D721Med (cell line): ENCODE measurements at places on chromosomes 11 and 22.

DNA sequence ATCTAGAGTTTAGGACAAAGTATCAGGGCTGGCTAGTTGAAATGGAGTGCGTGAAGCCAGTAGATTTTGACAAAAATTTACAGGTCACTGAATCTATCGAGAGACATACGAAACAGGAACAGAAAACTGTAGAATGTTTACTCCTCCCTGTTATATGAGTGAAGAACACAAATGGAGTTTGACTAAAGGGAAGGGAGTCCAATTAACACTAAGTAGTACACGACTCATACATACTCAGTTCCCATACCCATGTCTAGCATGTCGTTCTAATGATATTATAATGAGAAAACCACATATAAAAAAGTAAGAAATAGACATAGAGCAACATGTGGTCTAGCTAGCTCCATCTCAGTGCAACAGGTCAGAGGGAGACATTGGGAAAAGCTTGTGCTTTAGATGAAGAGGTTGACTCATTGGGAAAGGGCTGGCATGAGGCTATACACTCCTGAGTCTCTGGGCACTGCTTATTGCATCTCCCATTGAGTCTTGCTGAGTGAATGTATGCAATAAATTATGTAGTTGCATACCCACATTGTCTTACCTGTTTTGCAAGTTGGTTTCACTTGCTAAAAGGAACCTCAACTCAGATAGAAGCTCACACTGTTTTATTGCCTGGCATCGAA lies 43.5 kb downstream of the CD44 start:
- DNase-seq: no peak

DNA sequence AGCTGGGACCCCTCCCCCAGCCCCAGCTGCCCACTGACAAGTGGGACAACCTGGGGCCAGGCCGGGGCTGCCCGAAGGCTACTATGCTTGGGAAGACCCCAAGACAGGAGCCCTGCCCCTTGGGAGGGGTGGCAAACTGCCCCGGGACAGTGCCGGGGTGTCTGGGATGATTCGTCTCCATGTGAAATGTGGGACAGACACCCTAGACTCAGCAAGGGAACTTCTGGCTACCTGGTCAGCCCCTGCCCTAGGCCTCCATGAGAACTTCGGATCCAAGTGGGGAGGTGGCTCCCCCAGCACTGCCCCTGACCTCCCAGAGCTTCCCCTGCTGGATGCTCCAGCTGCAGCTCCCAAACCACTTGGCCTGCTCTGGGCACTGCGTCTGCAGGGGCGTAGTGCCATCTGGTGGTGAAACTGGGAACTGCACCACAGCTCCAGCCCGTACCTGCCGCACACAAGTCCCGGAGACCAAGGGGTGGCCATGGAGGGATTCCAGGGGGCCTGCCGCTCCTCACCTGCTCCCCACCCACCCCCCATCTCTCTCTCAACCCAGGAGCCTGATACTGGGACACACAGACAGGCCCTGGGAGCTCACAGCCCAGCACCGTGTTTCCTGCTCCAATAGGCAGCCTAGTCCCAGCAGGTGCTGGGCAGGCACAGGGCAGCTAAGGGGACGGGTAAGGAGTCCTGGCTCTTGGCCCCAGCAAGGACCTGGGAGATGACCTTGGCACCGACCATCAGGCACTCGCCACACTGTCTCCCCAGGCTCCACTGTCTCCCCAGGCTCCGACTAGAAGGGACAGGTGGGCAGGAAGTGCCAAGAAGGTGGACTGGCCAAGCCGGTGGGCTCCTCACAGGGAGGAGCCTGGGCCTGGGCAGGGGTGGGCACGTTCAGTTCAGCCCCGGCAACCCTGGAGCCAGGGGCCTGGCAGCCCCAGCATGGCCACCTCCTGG lies 194.1 kb downstream of the IGLL1 start:
- peak; percentile 99 for DNase-seq

GRCh38 chr11:108496643-108497256 lies 1.4 kb downstream of the POGLUT3 start:
- DNase-seq: no peak

DNA sequence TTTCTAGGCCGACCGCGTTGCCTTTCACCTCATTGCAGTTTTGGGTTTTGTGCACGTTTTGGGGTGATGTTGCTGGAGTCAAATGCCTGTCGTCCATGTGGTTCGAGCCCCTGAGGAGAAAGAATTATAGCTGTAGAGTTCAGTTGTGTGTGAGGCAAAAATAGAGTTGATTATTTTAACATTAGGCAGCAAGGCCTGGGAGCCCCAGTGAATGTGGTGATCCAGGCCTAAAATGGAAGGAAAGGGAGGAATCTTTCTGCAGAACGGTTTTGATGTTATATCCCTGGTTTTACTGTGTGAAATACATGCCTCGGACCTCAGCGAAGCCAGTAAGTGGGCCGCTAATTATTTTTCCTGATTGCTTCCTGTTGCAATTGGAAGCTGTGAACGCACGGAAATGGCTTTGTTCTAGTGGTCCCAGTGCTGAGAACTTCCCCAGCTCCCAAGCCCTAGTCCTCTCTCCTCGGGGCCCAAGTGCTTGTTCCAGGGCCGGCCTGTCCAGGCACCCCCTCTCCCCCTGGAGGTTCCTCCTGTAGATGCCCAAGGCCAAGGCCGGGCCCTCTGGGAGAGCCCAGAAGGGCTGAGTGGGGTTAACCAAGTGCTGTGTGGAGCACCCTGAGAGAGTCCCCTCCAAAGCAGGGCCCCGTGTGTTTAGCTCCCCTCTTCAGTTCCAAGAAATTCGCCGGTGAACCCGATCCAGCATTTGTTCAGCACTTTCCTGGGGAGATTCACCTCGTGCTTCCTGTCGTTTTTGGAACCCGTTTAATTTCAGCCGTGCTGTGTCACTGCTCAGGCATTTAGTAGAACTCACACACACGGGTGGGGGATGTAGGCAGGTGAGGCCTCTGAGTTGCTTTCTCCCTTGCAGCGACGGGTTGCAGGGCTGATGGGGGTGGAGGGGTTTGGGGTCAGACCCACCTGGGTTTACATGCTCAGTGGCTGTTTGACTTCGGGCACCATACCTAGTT lies 2.1 kb downstream of the LRP5 start:
- DNase-seq: no peak

- DNase-seq: no peak
Measured at GRCh38 chr22:47782328-47783075, 1020.1 kb downstream of the TBC1D22A start.

DNA sequence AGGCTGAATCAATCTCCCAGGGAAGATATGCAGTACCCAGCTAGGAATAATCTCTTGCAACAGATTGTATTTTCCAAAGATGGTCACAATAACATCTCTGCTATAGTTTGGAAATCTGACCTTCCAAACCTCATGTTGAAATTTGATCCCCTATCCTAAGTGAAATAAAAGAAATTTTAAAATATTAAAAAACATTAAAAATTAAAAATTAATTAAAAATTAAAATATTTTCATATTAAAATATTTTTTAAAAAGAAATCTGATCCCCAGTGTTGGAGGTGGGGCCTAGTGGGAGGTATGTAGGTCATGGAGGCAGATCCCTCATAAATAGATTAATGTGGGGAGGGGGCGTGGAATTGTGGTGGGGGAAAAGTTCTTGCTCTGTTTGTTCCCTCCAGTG lies 79.7 kb downstream of the FAM168A start:
- no peak for DNase-seq

- DNase-seq: no peak
Measured at GRCh38 chr11:118076754-118077281, at the start of gene TMPRSS4. Gene TMPRSS4, plus strand, starts transcription at chr11:118077078. Its CDS starts 225 bp downstream, at chr11:118077303.

GRCh38 chr22:17779286-17780115 lies 5.2 kb upstream of the BID start:
- no peak for DNase-seq

- no peak for DNase-seq
Measured at GRCh38 chr11:81377418-81377817, 1356.2 kb downstream of the FAM181B start.

GRCh38 chr11:64841592-64842365 lies 2.7 kb downstream of the CDC42BPG start:
- no peak for DNase-seq

DNA sequence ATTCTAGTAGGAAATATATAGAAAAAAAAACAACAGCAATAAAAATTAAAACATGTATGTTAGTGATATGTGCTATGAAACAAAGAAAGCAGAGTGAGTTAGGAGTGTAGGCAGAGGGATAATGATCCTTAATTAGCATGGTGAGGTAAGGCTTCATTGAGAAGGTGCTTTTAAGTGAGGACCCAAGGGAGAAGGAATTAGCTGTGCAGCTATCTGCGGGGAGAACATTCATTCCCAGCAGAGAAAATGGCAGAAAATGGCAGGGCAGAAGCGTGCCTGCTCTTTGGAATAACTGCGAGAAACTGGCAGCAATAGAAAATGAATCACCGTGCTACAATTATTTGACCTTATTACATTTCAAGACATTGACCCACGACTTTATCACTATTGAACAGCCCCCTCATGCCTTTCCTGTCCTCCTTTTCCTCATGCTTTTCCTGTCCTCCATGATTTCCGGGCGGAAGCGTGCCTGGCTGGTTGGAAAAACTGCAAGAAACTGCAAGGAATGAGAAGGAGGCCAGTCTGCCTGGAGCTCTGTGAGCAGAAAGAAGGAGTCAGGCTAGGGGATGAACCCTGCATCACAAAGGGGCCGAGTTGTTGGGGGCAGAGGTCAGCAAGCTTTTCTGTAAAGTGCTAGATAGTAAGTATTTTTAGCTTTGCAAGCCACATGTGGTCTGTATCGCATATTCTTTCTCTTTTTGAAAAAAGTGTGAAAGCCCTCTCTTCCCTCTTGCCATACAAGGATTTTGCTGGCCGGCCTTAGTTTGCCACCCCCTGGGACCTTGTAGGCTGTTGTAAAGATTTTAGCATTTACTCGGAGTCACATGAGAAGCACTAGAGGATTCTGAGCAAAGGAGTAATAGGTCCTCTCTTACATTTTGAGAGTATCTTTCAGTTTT lies 37.1 kb upstream of the SWAP70 start:
- no peak for DNase-seq

DNA sequence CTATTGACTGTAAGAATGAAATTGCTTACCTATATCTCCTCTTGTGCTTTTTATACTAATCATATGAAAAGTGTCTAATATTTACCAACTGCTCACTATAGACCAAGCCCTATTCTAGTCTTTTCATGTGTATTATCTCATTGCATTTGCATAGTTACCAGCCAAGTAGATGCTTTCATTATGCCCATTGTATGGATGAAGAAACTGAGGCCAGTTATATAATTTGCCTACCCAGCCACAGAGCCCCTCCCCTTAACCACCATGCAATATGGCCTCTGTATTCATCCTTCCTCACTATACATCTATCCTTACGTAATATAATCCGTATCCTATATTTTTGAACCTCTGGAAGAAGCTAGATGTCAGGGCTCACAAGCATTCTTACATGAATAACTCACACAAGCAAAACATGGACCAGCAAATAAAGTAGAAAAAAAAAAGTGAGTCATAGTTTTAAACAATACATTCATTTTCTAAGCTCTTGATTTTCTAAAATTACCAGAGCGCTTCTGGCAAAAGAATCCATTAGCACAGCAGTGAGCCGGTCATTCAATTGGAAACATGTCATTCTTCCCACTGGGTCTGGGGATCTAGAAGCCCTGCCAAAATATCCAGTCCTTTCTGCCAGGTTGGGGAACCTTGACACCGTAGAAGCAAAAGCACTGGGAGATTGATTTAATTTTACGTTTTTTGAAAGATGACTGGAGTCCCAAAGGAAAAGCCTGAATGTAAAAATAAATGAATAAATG lies 80.0 kb downstream of the C11orf91 start:
- no peak for DNase-seq

GRCh38 chr22:37178350-37179125 lies 9.5 kb downstream of the C1QTNF6 start:
- DNase-seq: no peak

DNA sequence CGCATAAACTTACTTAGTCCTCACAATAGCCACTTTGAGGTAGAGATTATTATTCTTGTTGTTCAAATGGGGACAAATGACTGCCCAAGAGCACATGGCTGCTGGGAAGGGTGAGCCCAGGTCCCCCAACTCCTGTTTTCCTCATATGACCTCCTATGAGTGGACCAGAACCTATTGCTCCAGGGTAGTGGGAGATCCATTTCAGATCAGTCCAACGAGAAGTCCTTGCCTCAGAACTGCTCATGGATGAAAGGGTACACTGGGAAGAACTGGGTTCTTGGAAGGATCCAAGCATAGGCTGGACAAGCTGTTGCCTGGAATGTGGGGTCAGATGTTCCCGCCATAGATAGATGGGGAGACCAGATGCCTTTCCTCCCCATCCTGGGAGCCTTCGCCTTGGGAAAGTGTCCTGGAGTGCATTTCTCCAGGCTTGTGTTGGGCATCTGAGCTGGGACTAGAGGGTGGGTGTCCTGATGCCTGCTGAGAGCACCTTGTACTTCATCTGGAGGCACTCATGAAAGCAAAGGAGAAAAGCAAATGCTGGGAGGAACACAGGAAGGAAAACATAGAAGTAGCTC lies 146.3 kb upstream of the B3GAT1 start:
- no peak for DNase-seq

DNA sequence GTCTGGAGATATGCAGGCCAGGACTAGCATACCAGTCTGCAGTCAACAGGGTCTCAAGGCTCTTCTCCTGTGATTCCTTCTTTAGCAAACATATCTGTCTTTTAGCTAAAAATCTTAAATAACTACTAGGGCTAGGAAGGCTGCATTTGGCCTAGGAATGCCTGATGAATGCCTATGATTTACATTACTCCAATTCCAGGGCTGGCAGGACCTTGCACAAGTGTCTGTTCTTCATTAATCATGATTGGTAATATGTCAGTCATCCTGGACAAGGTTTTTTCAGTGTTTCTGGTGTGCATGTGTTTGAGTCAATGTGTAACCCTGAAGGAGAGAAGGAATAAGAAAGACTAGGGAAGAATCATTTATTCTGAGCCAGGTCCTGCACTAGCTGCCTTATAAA lies 280.5 kb upstream of the NARS2 start:
- no peak for DNase-seq

DNA sequence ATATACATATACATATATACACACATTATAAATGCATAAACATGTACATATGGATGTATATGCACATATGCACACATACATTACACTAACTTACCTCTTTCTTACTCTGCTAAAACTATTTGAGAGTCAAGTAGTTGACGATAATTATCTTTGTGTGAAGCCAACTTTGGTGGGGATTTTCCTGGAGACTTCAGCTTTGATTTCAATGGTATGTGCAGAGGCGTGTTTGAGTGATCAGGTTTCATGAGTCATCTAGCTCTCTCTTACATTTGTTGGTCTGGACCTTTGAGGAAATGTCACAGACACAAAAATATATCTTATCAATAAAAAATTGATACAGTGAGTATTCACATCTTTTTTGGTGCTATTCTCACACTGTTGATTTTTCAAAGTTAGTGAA lies 769.1 kb upstream of the LUZP2 start:
- DNase-seq: no peak

DNA sequence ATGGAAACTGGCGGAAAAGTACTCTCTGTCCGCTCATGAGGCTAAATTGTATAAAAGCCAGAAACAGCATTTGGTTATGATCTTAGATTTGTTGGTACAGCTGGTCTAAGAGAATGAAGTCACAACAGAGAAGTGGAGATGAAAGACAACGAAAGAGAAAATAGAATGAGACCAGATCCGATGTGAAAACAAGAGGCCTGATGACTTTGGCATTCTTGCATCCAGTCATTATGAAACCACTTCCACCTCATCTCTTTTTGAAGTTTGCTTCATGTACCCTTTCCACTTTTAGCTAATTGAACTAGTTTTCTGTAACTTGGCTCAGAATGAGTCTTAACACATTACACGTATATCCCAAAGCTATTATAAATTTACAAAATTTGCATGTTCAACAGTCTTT lies 1431.7 kb downstream of the LRRC4C start:
- no peak for DNase-seq
